Bronchial epithelial cell (primary cell): ENCODE measurements at places on chromosomes 4 and X. TPM values are rescaled to one million over a fixed set of nuclear protein-coding genes. Genes with fewer than 3 reads are reported as not detected.

DNA sequence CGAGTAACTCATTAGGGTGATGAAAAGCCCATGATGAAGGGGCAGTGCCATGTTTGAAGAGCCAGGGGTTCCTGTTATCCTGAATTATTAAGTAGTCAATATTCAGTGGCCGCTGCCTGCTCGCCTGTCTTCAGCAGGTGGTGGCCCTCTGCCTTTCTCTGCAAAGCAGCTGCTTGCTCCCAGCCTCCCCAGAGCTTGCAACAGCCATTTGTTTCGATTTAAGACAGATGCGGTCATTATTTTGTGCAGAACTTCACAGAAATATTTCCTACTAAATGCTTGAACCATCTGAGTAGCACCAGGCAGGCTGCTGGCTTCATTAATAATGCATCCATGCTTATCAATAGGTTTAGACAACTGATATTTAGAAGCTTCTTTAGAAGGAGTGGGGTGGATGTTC lies 104.3 kb upstream of the TTC29 start:
- DNase-seq, result no peak

Gene PABPC5
- total RNA-seq, result not detected in 2 replicates

DNA sequence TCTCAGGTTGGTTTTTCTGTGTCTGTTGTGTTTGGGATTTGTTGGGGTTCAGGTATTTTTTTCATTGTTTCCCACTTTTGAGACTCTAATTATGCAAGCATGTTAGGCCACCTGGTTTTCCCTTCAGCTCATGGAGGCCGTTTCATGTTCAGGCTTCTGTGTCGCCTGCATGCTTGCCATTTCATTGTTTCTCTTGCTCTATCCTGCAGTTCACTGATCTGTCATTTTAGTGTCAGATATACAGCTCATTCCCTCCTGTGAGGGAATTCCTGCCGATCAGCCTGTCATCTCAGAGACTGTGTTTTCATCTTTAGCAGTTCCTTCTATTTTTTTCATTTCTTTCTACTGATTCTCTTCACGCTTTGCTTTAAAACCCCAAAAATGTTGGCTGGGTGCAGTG lies 49.4 kb upstream of the HGFAC start:
- no peak for DNase-seq

DNA sequence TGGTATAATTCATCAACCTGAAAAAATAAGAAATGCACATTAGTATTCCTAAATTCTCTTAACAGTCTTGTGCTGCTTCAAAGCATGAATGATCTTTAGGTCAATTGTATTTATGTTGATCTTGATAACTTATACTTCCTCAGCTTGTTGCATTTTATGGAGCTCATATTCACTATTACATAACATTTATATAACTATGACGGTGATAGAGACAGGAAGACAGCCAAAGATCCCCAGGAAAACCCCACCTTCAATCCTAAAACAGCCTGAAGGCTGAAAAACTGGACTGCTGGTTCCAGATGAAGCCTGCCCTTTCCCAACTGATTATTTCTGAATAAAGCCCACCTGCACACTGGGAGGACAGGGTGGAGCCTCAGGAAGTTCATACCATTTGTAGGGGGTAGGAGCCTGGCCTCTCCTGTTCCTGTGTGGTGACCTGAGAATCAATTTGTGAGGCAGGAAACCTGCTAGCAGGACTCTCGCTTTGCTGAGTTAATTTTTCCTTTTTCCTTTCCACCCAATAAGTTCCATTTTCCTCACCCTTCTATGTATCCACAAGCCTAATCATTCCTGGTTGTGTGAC lies 30.5 kb downstream of the MAGEC1 start:
- DNase-seq, result no peak

DNA sequence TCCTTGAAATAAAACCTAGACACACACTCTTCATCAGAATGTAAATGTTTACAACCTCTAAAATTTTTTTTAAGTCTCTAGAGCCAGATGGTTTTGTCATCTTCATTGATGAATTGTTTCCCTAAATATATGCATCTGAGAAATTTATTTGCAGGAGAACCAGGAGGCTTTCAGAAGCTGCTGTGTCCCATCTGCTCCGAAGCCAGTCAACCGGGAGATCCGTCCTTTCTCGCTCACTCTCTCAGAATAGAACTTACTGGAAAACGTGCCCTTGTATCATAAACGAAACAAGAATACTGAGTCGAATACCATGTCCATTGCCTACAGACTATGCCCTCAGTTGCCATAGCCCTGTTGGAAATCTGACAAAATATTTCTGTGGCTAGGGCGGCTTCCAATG lies 103.5 kb downstream of the SLC34A2 start:
- no peak for DNase-seq

GRCh38 chr4:100548200-100548560 lies 30.4 kb upstream of the EMCN start:
- DNase-seq, result no peak

- no peak for DNase-seq
Observed at GRCh38 chr4:188551156-188551555, 411.9 kb downstream of the TRIML1 start.

DNA sequence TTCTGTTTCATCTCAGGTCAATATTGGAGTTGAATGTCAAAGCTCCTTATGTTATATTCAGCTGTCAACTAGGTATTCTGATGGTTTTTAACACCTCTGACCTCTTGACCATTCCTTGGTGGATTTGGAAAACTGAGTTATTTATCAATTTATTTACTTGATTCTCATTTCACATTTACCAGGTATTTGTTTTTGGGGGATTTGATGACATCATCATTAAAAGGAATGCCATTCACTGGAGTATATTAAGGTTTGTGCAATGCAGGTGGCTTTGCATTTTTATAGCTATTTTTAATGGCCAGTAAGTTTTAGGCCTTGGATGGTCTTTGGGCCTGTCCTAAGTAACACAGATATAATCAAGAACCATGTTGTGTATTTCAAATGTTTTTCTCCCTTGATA lies 67.2 kb downstream of the TSPAN7 start:
- no peak for DNase-seq

Gene SOWAHB
- 15.0 and 21.1 TPM in 2 replicates for total RNA-seq

Gene ELK1
- 8.4 and 9.5 TPM in 2 replicates for total RNA-seq

Gene AREG
- total RNA-seq, result 197 and 272 TPM in 2 replicates

DNA sequence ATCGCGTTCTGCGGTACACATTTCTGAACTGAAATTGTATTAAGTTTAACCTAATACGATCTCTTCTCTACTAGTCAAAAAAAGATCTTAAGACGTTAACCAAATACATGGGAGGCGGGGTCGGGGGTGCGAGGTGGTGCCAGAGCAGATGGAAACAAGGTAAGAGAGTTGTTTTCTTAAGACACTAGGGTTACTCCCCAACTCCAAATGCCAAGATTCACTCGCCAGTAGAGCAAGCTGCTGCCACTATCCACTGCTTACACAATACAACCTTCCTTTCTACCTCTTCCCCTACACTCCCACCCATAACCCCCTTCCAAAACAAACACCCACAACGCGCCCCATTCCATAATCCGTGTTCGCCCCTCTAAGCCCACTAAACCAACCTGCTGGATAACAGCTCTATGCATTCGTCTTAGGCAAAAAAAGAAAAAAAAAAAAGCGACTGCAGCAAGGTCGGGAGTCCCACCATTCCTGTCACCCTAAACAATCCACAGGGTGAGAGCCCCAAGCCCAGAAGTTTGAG lies 1.3 kb downstream of the LCORL start:
- DNase-seq, result no peak

DNA sequence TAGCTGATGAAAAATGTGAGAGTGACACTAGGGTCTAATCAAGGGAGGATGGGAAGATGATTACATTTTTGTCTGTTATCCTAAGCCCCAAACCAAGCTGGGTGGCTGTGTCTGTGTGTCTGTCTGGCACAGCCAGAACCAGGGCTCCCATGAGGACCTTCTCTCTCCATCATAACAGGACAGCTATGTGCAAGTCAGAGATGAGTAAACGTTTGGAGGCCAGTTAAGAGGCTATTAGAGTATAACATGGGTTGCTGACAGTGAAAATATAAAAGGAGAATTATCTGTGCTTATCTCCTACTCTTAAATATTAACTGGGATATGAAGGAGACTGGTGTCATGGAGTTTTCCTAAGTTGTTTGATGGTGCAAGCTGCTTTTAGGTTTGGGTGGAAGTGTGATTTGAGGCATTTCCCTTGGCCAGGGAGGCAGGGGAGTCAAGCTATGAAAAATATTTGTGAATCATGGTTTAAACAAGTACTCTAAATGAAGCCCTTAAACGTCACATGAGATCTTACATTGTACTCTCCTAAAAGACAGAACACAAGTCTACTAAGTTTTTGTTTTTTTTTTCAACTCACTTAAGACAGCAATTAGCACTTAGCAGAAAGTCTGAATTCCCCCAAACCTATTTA lies 156.2 kb downstream of the ENOX2 start:
- no peak for DNase-seq

DNA sequence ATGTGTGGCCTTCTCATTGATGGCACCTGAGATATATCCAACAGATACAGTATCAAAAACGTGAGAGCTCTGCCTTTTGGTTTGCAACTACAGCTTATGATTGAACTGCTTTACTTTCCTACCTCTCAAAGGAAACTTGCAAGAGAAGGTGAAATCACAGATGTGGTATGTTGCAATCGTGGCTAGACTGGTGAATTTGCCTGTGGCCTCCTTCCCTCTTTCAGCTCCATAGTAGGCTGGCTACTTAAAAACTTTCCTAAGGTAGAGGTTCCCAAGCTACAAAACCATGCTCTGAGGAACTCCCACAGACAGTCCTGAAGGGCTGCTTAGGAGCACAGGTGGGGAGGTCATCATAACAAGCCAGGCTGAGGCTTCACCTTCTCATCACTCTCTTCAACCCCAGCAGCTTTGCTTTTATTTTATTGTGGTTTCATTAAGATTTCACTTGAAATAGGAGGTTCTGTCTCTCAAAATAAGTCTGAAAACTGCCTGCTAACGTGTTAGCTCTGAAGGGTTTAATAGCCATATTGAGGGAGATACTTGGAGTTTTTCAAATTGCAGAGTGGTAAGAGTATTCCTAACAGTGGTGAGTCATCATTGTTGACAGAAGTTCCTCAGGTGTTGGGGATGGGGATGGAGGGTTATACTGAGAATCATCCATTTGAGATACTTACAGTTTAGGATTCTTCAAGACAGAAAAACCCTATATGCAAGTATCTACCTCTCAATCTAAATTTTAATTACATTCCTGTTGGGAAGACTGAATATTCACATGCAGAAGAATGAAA lies 93.5 kb upstream of the UCP1 start:
- DNase-seq, result peak; percentile 60

DNA sequence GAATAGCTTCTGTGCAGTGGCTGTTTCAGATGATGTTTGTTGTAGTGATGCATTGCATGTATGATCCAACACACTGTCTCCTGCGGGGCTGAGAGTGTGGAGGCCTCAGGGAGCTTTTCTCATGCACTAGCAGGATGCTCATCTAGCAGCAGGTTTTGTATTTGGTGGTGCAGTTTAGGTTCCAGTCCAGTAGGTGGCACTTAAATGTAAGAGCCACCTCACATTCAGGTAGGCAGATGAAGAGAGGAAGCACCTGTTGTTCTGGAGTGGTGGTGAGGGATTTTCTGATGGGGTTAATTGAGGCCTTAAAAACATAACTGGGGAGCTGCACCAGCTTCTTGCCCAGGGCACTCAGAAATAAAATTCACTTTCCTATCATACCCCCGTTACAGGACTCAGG lies 300.9 kb downstream of the SPIN4 start:
- peak; percentile 0 for DNase-seq

Gene CNGA1
- total RNA-seq, result 1.6 and 5.4 TPM in 2 replicates

Gene CSAG1
- total RNA-seq, result not detected in 2 replicates

DNA sequence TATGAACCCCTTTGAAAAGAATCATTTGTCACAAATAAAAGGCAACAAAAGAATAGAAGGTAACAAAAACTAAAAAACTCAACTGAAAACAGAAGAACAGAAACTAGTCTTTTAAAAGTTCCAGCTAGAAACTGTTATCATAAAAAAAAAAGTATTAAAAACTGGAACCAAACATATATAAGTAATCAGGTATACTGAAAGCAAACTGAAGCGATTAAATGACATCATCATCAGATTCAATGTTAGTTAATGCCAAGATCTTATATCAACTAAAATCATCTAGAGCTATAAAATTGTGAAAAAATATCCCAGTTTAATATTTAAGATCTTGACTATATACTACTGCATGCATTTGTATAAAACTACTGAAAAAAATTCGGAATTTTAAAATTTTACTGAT lies 36.0 kb downstream of the CENPE start:
- DNase-seq, result no peak
